ENCODE measurements at places on chromosomes 3 and 15.

DNA sequence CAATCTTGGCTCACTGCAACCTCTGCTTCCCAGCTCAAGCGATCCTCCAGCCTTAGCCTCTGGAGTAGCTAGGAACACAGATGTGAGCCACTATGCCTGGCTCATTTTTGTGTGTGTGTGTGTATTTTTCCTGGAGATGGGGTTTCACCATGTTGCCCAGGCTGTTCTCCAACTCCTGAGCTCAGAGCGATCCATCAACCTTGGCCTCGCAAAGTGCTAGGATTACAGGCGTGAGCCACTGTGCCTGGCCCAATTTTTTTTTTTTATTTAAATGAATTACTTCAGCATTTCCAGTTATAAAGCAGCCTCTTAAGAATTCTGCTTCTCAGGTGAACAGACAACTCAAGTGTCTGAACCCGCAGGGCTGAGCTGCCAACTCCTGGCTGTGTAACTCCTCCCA, 20.1 kb upstream of the ST3GAL6 start:
- DNase-seq = no peak

DNA sequence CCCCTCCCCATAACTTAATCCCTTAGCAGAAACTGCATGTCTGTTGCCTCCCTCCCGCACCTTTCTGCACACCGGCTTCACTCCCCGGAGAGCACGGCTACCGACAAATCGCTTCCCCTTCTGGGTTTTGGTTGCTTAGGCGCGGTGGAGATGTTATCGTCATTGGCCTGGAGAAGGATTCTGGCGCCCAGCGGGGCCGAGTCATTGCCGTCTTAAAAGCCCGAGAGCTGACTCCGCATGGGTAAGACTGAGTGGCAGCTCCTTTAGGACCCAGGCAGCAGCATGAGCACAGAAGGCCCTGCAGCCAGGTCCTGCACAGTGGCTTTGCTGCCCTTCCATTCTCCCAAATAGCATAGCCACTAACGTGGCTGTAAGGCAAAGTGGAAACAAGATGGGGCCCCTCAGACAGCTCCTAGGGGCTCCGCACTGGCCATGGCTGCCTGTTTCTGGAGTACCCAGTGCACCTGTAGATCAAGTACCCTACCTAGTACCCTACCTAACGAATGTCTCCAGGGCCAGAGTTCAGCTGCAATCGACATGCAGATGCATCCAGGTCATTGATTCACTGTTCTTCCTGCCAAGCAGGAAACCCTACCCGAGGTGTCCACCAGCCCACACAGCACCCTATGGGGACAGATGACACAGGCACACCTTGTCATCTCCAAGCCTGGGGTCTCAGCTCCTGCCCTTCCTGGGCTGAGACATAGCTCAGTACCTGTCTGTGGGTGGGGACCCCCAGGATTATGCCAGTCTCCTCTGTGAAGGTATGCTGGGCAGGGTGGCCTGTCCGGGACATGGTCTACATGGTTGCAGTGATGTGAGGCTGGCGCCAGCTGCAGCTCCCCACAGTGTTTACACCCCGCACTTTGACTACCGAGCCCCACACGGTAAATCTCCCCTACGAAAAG, 147.6 kb downstream of the LRRK1 start:
- DNase-seq = no peak

DNA sequence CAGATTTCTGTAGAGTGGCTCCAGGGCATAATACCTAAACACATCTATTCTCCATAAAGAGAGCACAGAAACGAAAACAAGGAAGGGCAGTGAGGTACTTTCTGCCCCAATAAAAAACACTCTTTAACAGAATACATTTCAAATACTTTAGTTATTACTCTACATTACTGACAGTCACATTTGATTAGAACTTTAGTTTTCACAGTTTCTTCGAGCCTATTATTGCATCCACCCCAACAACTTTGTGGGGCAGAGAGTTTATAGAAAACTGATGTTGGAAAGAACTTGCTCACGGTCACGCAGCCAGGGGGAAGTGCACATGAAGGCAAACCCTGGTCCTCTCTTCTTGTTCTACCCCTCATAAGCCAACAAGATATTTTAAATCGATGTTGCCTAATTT, 9.0 kb downstream of the VPS39 start:
- DNase-seq = no peak

DNA sequence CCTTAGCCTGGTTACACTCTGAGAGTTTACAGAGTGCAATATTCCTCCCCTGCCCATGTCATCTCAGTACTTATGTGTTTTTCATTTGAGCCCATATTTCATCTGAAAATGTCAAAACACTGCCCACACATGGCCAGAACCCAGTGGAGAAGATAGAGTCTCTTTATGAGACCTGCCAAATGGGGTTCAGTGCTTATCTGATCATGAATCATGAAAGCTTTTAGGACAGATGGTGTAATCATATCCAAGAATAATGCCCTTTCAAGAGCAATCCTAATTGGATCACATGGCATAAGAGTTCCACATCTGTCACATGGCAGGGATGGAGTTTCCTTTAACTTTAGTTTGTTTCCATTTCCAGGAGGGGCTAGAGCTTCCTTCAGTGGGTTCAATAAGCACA, 77.2 kb upstream of the AGBL1 start:
- no peak for DNase-seq

DNA sequence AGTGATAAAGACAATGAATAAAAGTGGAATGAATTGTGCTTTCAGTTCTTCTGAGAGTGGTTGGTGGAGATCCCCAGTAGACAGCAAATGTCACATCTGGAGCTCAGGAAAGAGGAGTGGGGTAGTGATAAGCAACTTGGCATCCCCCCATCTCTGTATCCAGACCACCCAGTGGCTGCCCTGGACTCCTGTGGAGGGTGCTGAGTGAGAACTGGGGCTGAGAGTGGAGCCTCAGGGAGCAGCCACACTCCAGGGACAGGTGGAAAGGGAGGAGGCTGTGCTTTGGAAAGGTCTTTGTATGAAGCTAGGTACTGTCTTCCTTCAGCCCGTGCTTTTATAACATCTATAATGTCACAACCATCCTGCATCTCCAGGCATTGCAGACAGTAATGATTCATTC, 85.6 kb upstream of the RASGRF1 start:
- no peak for DNase-seq

DNA sequence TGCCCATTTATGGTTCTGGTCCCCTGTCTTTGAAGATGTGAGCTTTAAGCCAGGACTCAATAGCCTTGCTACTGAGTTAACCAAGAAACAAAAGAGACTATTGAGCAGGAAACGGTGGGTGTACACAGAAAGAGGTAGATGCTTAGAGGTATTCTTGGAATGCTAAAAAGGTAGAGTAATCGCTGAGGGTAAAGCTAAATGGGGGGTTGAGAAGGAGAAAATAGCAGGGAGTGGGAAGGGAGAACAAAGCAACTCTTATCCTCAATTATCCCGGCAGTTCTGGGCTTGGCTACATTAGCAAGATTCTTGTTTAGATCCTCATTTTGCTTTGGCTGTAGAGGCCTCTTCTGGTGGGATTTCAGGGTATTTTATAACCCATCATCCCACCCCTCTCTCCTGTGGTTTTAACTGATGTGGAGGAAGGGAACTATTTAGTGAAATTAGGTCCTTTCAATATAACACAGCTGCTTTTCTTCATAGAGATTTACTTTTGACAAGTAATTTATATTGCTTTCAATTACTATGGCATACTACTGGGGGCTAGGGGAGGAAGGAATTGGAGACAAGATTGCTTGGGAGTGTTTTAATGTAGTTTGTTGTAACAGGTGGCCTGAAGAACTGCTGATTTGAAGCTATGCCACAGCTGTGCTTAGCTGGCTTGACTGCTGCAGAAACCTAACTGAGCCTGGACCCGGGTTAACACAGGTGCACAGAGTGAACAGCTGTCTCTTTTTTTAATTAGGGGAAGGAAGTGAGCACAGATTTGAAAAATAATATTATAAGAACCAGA, 234.3 kb upstream of the CCDC54 start:
- no peak for DNase-seq

DNA sequence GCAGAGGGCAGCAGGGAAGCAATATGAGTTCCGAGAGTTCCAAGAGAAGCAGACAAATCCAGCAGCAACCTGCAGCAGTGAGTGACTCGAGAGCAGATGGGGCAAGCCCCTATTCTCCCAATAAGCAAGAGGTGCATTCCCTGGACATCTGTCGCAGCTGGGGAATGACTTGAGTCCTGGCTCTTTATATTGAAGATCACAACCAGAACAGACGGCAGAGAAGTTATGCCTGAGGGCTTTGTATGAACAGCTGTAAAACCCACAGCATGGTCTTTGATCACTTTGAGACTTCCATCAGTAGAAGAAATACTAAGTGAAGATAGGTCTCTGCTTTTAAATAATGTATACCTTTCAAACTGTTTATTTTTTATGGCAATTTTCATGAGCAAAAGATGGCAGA, 23.6 kb upstream of the C3orf22 start:
- DNase-seq = no peak

- DNase-seq = no peak
Measured at GRCh38 chr3:42707620-42708355, 5.2 kb upstream of the HHATL start.

- no peak for DNase-seq
Measured at GRCh38 chr15:32909431-32909830, 191.6 kb downstream of the GREM1 start.

Measured in stimulated activated naive CD4-positive, alpha-beta T cell treated with Interleukin-2 at 50 U/mL for 16 hours (primary cell).